GM23248 (cell line): ENCODE measurements at places on chromosomes 4 and X.

DNA sequence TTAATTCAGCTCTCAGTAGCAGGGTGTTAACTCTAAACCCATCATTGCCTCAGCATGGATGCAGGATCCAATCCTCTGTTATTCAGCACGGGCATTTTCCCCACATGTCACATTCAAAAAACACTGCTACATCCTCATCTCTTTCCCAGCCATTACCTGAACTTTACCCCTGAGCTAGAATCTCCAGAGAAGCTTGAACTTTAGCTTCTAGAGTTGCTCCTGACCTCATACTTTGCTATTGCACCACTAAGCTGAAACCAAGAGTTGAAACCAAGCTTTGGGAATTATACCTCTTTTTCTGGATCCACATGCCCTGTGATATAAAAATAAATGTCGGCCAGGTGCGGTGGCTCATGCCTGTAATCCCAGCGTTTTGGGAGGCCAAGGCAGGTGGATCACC lies 90.7 kb downstream of the SHROOM3 start:
- no peak for DNase-seq

GRCh38 chr4:114267976-114268375 lies 288.5 kb upstream of the ARSJ start:
- peak; percentile 26 for DNase-seq

DNA sequence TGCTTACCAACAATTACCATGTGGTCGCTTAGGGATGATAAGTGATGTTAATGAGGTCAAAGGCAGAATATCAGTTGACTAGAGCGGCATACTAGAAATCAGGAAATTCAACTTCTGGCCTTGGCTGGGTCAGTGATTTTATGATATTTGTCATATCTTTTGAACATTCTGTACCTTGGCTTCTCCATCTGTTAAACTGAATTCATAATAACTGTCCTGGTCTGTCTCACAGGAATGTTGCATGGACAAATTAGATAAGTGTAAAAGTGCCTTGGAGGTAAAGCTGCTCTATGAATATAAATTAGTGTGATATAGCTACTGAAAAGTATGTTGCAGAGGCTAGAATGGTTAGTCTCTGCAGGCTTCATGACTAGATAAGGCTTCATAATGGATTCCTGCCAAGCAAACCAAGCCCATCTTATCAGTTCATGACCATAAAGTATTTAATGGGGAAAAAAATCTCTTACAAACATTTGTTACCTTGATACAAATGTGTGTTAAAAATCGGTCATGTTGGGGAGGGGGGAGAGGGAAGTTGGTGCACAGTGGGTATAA lies 104.6 kb upstream of the BMPR1B start:
- no peak for DNase-seq

- DNase-seq: no peak
Observed at GRCh38 chrX:11285651-11286050, 7.6 kb upstream of the AMELX start.

DNA sequence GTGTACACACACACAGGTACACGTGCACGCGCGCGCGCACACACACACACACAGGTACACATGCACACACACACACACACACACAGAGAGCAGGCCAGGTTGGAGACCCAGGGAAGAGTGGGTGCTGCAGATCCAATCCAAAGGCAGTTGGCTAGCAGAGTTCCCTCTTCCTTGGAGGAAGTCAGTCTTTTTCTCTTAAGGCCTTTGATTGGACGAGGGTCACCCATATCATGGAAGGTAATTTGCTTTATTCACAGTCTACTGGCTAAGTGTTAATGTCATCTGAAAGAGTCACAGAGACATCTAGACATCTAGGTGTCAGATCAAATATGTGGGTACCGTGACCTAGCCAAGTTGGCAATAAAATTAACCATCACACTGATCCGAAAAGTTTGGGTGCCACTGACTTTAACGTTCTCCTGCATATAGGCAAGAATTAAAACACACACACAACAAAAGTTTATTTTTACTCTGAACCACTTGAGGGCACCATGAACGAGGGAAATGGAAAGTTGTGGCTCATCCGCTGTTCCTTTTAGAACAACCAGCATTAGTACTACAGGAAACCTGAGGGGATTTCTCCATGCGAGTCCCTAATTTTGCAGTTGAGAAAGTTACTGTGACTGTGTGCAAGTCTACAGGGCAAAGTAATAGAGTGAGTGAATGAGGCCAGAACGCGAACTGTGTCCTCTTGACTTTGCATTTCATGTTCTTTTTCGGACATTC lies 66.0 kb upstream of the STOX2 start:
- peak; percentile 12 for DNase-seq

DNA sequence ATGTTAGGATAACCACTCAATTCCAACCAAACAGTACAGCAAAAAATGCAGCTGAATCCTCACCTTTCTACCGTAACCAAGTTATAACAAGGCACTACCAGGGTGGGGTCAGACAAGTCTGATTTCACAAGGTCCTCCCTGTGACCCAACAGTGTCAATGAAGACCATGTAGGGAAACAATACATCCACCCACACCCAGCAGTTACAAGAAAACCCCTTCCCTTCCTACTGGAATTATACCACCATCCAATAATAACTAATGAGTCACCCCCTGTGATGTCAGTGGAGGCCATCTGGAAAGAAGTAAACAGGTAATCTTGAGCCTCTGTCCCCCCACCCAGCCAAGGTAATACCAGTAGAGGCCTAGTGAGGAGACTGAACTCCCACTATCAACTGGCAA lies 117.6 kb downstream of the FGF16 start:
- peak; percentile 1 for DNase-seq

- peak; percentile 17 for DNase-seq
Observed at GRCh38 chrX:49165901-49166881, 3.6 kb downstream of the MAGIX start.

- DNase-seq: peak; percentile 16
Observed at GRCh38 chr4:145694929-145695328, 15.0 kb downstream of the C4orf51 start.

DNA sequence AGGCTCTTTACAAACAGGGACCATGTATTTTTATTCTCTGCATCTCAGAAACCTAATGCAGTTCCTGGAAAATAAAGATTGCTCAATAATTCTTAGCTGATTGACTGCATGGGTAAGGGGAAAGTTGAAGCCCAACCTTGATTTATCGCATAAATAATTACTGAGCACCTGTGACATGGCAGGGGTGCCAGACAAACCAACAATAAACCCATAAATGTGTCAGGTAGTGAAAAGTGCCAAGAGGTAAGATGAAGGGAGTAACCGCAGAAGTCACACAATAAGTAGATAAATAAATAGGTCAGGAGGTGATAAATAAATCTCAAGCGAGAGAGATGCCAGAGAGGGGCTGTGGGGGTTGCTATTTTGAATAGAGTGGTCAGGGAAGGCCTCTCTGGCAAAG lies 20.1 kb upstream of the AP1S2 start:
- DNase-seq: no peak

DNA sequence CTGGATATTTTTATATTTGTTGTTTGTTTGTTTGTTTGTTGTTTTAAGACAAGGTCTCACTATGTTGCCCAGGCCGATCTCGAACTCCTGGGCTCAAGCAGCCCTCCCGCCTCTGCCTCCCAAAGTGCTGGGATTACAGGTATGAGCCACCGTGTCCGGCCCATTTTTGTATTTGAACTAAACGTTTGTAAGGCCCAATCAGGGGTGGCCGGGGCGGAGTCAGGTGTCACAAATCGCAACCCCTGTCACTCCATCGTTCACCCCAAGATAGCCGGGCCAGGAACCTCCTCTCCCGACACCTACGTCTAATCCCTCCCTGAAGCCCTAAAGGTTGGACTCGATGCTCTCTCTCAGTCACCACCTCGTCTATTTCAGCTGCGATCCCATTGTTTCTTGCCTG lies 722 bp upstream of the EFHC2 start:
- DNase-seq: no peak

DNA sequence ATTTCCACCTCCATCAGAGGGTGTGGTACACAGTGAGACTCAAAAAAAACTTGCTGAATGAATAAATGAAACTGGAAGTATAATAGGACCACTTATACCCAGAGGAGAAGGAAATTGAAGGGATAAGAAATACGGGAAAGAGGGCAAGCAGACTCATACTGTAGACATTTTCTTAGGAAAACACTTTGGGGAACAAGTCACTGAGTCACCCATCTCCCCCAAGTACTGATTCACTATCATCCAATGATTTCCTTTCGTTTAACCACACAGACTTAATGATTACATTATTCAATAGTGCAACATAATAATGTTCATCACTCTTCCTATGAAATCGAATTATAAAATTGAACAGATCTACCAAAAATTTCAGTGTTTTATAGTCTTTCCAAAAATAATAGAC lies 97.1 kb downstream of the LDB2 start:
- DNase-seq: no peak

GRCh38 chr4:335515-335914 lies 2.1 kb upstream of the ZNF141 start:
- DNase-seq: no peak

DNA sequence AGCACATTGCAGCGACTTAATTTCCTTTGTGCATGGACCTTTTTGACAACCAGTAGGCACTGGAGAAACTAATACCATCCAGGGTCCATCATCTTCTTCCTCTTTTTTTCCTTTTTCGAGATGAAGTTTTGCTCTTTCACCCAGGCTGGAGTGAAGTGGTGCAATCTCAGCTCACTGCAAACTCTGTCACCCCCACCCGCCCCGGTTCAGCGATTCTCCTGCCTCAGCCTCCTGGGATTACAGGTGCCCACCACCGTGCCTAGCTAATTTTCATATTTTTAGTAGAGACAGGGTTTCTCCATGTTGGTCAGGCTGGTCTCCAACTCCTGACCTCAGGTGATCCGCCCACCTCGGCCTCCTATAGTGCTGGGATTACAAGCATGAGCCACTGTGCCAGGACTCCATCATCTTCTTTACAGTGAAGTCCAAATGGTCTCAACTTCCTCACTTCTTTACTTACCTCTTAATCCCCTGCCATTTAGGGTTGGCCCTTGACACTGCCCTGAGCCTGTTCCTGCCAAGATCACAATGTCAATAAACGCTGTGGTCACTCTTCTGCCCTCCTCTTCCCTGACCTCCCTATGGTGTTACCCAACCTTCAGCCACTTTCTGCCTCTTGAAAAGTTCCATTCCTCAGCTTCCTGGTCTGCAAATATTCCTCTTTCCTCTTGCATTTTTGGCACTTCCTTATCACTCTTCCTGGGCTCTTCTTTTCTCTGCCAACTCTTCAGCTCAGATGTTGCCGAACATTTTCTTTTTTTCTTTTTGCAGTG lies 119.8 kb upstream of the SLC34A2 start:
- no peak for DNase-seq

DNA sequence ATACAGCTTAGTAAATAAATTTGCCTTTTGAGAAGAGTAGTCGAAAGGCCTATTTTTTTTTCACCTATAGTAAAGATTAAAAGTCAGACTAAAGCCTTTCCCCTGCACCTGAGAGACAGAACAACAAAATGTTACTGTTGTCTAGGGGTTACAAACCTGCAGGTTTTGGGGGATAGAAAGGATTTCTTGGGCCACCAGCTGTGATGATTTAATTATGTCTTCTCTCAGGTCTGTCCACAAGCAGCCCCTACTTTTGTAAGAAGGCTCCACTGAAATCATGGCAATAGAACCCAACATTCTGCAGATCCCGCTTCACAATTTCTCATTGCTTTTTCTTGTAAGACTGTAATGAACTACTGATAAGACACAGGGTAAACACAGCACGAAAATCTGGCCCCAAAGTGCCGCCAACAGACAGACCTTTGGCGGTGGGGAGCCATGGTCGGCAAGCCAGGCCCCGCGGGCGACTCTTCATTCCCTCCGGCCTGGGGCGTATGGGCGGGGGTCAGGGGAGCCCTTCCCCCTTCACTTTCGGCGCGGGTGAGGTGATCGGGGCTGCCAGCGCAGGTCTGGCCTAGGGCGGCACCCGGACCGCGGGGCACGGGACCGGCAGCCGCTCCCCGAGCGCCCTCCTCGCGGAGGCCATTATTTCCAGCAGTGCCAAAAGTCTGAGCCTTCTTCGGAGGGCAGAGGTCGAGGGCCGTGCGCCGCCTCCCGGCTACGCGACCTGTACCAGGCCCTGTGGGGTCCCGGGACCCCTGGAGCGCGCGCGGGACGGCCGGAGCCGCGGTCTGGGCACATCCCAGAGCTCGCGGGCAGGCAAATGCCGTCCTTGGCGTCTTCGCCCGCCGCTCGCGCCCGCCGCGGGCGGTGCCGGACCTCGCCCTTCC lies 812 bp upstream of the KDM6A start:
- peak; percentile 59 for DNase-seq

DNA sequence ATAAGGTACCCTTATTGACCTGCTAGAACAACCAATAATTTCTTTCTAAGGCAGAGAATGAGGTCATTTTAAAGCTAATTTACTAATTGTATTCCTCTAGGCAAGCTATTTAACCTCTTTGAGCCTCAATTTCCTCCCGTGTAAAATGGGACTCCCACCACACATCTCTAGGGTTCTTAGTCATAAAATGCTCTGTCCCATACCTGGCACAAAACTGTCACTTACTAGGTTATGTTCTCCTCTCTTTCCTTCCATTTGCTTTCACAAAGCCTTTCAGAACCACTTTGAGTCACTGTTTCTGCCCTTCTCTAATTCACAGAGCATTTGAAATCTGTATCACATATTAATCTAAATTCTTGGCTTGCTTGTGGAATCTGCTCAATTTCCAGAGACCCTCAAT lies 2.4 kb upstream of the GPR82 start:
- no peak for DNase-seq

DNA sequence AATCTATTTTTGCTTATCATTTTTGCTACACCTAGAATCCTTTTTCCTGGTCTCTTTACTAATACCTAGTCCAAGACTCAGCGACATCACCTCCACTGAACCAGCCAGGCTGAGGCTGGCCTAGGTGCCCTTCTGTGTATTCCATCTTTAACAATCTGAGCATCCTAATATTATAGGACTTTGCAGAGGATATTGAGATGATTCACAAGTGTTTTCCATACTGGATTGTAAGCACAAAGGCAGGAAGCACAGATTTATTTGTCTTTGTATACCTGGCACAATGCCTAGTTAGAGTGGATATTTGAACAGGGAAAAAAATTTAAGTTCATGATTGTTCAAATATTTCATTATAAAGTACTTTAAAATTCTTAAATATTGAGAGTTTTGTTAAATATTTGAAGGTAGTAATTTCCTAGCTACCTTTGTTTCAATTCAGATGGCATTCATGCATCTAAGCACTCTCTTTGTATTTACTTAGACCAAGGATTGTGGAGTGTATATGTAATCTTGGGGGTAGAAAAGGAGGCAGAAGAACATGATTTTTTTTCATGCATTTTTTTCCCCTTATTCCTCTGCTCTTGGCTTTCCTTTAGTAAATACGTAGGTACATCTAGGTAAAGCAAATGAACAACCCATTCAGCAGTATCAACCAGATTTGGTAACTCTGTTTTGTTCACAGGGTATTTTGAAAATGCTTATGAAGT lies 18.4 kb downstream of the SMARCA5 start:
- DNase-seq: no peak

GRCh38 chrX:43313035-43313434 lies 343.1 kb upstream of the MAOA start:
- no peak for DNase-seq
